Activated CD8-positive, alpha-beta memory T cell treated with anti-CD3 and anti-CD28 coated beads for 24 hours (primary cell): ENCODE measurements at places on chromosomes 7 and 10.

- no peak for DNase-seq
Measured at GRCh38 chr10:70528741-70529362, 50.3 kb downstream of the PALD1 start.

DNA sequence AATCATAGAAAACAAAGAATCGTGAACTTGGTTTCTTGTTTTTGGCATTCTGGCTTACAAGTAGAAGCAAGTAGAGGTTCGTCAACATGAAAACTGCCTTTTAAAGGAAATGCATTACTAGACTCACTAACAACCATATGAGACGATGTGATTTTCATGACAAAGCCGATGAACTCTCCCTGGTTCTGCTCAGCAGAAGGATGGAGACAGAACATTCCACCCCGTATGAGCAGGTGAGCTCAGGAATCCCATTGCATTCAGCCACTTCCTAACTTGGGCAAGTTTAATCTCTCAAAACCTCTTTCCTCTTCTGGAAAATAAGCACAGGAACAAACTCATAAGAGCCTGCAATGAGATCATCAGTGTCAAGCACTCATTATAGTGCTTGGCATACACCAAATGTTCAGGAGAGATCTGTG lies 57.4 kb upstream of the SVIL start:
- DNase-seq: no peak

DNA sequence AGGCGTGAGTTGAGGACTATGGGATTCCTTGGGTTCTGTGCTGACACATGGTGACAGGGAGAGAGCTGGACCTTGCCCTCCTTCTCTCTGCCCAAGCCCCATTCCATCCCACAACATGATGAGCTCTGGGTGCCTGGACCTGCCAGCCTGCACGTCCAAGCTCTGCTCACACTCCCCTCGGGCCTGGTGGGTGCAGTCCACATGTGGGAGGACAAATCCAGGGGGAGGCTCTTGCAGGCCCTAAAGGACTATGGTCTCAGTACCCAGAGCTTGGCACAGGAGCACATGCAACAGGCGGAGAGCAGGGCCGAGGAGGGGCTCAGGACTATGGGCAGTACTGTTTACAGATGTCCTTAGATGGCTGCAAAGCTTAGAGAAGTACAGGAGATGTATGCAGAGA lies 91.4 kb downstream of the CLEC2L start:
- peak; percentile 41 for DNase-seq

DNA sequence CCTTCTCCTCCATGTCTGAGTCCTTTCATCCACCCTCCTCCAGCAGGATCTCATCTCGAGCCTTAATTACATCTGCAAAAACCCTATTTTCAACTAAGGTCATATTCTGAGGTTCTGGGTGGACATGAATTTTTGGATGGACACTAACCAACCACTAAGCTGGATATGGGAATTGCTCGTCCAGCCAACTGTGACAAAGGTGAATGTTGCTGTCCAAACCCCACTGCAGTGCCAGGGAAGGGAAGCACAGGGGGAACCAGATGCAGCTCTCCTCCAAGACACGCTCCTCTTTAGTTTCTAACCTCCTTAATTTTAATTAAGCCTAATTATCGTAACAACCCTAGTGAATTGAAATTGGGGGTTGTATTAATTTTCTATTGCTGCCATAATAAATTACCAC lies 65.1 kb upstream of the EBF3 start:
- DNase-seq: no peak

GRCh38 chr10:117005026-117005526 lies at the start of gene SHTN1:
Gene SHTN1, minus strand, starts transcription at chr10:117005187. Its CDS starts 108 bp downstream, at chr10:117005079.
- DNase-seq: no peak

GRCh38 chr10:689452-690371 lies at the start of gene DIP2C:
Gene DIP2C, minus strand, starts transcription at chr10:689668. Its CDS starts 90 bp downstream, at chr10:689578.
- DNase-seq: no peak

- no peak for DNase-seq
Measured at GRCh38 chr7:114939484-114940097, 17.7 kb downstream of the MDFIC start.

- DNase-seq: no peak
Measured at GRCh38 chr7:37287131-37287855, 161.4 kb downstream of the ELMO1 start.

DNA sequence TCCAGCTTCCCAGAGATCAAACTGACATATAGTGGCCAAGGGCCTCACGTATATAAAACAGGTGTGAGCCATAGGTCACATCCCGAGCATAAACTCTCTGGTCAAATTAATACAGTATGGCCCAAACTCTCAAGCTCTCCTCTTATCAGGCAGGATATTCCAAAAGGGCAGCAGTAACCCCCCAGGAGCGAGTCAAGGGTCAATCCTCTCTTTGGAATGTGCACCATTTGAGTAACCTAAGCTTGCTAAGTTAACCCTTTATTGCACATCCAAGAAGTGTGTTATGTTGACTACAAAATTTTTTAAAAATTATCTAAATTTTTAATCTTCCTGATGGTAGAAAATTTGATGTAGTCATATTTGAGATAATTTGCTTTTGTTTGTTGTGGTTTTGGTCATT lies 4.5 kb upstream of the TRIM24 start:
- DNase-seq: no peak
